Thoracic aorta (tissue), 2 donors: ENCODE measurements at places on chromosomes 2 and 18.

DNA sequence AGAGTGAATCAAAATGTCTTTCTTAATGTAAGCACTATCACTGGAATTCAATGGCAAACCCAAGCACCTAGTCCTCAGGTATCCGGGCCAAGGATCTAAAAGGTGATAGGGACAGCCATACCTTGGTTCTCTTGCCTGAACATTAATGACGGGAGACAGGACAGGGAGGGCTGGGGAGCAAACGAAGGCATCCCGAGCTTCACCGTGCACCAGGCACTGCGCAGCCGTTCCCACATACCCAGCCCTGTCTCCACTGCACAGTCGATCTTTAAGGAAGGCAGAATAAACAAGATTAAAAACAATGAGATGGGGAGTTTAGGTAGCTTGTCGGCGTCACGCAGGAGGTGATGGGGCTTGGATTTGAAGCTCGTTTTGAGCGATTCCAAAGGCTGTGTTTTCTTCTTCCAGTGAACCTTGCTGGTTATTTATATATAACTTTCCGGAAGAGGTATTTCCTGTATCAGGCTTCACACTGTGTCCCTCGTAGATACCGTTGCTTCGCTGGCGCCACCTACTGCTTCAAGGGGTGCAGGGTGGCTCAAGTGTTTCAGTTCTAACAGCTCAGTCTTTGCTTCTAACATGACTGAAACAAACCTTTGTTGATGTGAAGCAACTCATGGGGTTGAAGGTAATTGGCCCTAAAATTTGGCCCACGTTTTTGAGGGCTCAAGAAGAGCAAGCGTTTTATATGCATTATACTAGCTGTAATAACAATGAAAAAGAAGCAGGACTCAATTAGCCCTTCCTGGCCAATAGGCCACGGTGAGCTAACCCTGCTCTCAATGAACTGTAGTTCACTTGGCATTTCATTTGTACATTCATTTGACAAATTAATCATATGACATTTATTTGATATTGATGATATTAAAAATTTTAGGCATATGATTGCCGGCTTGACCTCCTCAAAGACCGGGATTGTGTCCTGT, 77.4 kb downstream of the DCDC2C start:
- no peak for DNase-seq

- DNase-seq: no peak
Measured at GRCh38 chr18:48172226-48173006, 236.8 kb downstream of the ZBTB7C start.

DNA sequence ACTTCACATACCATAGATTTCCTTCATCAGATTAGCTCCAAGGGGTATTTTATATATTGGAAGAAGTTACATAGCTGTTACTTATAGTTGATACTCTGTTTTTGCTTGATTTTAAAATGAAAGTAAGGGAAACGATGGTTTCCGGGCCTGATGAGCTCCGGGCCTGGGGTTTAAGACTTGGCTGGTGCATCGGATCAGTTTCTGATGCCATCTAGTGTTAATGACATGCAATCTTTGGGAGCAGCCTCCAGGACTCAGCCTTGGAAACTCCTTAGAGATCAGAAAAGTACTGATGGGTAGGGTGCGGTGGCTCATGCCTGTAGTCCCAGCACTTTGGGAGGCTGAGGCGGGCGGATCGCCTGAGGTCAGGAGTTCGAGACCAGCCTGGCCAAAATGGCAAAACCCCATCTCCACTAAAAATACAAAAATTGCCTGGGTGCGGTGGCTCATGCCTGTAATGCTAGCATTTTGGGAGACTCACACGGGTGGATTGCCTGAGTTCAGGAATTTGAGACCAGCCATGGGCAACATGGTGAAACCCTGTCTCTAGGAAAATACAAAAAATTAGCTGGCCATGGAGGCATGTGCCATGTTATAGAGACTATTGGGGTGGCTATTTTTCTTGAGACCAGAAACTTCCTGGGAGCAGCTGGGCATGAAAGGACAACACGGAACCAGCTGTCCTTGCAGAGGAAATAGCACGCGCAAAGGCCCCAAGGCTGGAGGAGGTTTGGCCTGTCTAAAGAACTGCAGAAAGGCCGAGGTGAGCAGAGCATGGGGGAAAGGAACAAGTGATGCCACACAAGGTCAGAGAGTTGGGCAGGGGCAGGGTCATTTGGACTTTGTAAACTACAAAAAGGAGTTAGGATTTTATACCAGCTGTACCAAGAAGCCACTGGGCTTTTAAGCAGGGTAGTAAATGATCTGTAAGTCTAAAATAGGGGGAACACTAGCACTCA, 46.9 kb upstream of the CNOT11 start:
- no peak for DNase-seq

GRCh38 chr18:29488617-29489016, 1311.7 kb upstream of the CDH2 start:
- no peak for DNase-seq

GRCh38 chr2:88753833-88754584, 62.5 kb downstream of the RPIA start:
- DNase-seq: no peak

GRCh38 chr2:198525211-198525969, 721.0 kb downstream of the PLCL1 start:
- DNase-seq: no peak

- no peak for DNase-seq
Measured at GRCh38 chr18:316393-316792, 48.5 kb upstream of the THOC1 start.

- DNase-seq: no peak
Measured at GRCh38 chr2:49770919-49771318, 616.6 kb upstream of the FSHR start.

- no peak for DNase-seq
Measured at GRCh38 chr18:5918205-5918858, 23.0 kb upstream of the TMEM200C start.

GRCh38 chr2:219010162-219010756, 17.0 kb upstream of the CRYBA2 start:
- no peak for DNase-seq

DNA sequence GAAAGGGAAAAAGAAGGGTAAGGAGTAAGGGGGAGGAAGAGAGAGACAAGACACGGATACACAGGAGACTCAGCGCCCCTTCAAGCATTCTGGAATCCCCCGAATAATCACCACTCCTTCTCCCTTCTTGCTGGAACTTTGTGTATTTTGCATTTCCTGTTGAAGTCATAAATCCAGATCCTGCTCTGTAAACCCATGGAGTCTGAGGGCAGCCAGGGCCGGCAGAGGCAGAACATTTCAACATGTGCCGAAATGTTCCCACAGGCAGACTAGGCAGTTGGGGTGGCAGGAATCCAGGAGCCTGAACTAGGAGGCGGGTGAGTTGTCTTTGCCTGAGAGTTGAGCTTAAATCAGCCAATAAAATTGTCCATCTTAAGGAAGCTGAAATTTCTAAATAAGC, 193.1 kb downstream of the SH3RF3 start:
- peak; percentile 95 for DNase-seq

DNA sequence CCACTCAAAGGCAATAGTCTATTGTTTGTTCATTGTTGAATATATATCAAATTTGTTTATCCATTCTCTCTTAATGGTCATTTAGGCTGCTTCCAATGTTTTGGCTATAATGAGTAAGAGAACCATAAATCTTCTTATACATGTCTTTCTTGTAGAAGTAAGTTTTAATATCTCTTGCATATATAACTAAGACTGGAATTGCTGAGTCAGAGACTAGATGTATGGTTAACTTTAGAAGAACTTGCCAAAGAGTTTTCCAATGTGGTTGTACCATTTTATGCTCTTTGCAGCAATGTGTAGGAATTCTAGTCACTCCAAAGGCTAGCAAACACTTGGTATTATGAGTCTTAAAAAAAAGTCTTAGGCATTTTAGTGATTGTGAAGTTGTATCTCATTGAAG, 610.0 kb upstream of the GCFC2 start:
- no peak for DNase-seq

DNA sequence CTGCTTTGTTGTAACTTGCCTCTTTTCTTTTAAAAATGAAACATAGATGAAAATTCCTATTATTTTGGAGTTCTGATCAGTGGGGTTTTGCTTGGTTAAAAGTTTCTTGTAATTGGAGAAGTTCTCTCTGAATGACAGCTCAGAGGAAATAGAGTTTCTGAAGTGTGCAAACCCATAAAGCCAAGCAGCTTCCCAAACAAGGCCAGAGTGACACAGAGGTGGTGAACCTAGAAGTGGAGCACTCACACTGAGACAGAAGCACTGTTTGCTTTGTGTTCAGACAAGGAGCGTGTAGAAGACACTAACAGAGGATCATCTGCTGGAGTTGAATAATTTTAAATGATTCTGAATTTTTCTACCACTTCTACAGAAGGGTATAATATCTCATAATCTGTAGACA, 49.2 kb downstream of the FBXO48 start:
- no peak for DNase-seq

DNA sequence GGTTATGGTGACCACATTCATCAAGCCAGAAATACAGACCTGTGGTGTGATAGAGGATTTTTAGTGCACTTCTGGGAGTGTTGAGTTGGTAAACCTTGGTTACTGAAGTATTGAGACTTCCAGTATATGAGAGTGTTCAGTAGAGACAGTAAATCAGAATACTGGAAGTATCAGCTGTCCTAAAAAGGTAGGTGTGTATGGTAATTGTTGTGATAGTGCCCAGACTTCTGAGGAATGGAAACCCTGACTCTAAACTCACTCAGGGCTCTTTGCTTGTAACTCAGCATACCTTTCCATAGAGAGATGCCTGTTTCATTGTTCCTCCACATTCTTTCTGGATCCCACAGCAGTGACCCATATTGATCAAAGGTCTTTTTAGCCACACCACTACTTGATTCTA, 217.1 kb downstream of the SETBP1 start:
- no peak for DNase-seq

DNA sequence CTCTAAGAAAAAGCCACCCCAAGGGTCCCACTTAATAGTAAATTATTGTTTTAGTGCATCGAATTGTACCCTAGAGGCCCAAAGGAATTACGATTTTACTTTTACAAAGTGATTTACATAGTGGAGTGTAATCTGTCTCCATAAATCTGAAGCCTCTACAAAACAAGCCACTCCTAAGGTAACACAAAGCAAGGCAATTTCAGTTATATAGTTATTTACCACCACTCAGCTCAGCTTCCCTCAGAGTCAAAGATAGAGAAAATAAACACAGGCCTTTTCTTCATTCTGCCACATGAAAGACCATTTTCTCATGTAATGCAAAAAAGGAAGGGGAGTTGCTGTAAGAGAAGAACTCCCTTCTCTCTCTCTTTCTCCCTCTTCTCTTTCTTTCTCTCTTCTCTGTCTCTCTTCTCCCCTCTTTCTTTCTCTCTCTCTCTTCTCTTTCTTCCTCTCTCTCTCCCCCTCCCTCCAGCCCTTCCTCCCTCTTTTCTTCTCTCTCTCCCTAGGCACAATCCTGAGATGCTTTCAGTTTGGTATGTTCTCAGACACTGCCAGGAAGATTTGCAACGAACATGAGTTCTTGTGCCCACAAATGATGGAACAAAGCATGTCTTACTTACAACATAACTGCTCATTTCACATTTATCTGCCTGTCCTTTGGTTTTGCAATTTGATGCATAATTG, 264.5 kb downstream of the BCL2 start:
- DNase-seq: no peak

DNA sequence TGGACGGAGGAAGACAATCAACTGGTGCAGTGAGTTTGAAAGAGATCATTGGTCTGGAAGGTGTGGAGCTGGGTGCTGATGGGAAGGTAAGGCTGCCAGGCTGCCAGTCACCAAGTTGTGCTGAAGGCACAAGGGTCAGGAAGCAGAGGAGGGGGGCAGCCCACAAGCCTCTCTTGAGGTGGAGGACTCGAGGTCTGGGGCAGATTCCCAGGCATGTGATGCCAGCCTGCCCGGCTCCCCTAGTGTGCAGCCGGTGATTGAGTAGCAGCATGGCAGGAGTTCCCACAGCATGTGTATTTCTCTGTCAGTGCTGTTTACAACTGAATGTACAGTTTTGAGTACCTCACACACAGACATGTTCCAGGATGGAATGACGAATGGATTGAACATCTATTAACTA, 99.3 kb downstream of the CABLES1 start:
- DNase-seq: no peak

GRCh38 chr2:69948032-69948962, 13.1 kb downstream of the ASPRV1 start:
- DNase-seq: no peak

DNA sequence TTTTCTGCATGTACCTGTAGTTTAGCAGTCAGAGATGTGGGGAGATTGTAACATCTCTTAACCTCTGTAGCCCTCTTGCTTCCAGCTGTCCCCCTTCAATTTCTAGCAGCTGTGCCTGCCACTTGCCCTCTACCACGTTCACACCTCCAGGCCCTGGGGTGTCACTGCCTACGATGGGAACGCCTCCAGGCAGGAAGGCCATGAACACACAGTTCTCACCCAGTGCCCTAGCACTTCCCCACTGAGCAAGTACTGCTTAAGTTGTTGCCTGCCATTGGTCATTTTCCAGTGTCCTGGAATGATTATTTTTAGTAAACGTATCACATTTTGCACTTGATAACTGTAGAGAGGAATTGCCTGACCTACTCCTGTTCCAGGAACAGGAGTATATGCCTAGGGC, 77.1 kb upstream of the B3GNT7 start:
- DNase-seq: no peak

DNA sequence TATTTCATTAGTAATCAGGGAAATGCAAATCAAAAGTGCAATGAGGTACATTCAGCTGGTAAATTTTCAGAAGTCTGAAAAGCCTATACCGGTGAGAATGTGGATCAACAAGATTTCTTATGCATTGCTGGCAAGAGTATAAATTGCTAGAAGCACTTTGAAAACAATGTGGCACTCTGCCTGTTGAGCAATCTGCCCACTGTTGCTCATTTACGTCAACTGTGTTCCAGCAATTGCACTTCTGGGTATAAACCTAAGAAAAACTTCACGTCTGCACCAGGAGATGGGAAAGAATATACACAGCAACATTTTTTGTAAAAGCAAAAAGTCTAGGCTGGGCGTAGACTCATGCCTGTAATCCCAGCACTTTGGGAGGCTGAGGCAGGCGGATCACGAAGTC, 40.8 kb downstream of the MTERF4 start:
- DNase-seq: no peak

DNA sequence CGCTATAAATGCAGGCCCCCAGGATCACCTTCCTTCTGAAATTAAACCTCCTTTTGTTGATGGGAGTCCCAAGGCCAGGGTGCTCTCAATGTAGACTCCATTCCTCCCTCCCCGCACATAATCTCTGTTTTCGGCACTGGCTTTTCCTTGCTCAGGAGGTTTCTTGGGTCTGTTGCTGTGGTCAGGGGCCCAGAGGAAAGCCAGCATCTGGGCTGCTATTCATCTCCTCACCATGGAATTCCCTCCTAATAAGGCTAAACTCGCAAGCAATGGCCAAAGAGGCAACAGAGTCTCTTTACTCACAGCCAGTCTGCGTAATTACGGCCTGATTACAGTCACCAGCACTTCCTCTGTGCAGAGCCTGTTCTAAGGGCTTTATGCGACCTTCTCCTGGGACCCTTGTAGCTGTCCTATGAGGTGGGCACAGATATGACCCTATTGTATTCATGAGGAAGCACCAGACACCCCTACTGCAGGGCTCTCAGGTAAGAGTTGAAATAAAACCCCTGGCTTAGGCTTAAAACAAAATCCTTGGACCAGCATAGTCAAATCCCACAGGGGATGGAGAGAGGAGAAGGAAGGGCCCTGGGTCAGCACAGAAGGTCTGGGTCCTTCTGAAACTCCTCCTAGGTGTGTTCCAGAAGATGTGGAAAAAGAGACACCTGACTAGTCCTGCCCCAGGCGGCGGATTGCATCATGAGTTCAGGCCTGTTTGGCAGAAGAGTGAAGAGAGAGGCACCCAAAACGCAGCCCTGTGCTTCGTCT, 105.0 kb upstream of the SH3BP4 start:
- no peak for DNase-seq
